ENCODE measurements at places on chromosomes 7 and 10.

GRCh38 chr7:111356941-111357340 lies 205.4 kb downstream of the IMMP2L start:
- DNase-seq, result no peak

- no peak for DNase-seq
These were observed 17.2 kb upstream of the INHBA start for GRCh38 chr7:41720046-41720445.

GRCh38 chr10:51651063-51651462 lies 48.3 kb downstream of the CSTF2T start:
- no peak for DNase-seq

DNA sequence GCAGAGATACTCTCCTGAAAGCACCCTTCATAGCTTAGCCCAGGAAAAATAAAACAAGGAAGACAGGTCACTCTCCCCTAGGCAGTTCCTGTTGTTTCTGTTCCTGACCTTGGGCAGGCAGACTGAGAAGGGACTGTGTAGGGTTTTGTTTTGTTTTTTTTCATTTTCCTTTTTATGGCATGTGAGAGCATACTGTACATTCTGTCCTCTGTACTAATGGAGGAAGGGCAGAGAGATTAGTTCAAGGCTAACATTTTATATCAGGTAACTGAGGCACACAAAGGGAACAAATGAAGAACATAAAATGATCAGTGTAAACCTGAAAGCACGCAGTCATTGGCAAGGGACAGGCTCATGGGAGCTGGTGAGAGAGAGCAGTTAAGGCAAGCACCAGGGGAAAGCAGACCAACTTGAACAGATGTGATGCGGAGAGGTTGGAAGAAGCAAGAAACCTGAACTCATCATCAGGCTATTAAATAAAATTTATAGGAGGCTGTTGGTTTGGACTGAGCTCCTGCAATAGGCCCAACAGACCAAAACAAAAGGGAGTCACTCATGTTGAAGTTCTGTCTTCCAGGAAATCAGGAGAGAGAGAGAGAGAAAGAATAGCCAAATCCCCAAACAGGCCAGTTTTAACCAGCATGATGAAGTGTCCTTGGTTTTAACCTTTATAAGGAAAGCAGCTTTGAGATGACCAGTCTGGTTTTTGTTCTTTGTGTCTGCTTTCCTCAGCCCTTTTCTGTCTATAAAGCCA lies 34.1 kb upstream of the PDCD4 start:
- no peak for DNase-seq

GRCh38 chr10:44394696-44395381 lies 9.9 kb upstream of the CXCL12 start:
- DNase-seq, result no peak
